ENCODE measurements at places on chromosomes 2 and 18.

DNA sequence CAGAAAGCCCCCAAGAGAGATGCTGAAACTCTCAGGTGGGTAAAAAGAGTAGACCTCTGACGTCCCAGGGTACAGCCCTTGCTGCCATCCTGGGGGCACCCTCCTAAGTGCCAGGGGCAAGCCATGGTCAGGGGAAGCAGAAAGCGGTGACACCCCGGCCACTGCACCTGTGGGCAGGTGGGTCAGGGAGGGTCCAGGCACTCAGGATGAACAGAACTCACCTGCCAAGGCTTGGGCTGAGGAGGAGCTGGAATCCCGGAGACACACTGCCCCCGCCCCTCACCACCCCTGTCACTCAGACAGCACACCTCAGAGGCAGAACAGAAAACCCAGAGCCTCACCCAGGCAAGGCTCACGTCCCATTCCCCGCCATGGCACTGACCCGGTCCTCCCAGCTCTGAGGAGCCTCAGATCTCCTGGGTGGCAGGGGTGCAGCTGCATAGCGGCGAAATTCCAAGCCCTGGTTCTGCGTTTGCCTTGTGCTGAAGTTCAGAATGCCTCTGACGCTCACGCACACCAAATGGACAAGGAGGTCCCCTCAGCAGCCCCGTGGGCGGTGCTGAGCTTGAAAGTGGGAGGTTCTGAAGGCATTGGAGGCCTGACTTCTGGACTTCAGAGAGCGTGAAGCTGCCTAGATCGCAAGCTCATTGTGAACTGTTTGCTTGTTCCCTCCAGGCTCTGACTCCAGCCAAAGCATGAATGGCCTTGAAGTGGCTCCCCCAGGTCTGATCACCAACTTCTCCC lies 4.3 kb downstream of the GPR17 start:
- no peak for DNase-seq

- DNase-seq: peak; percentile 71
Measured at GRCh38 chr2:7133521-7133920, 216.3 kb downstream of the RNF144A start.

- no peak for DNase-seq
Measured at GRCh38 chr18:6589923-6590322, 139.6 kb upstream of the ARHGAP28 start.

DNA sequence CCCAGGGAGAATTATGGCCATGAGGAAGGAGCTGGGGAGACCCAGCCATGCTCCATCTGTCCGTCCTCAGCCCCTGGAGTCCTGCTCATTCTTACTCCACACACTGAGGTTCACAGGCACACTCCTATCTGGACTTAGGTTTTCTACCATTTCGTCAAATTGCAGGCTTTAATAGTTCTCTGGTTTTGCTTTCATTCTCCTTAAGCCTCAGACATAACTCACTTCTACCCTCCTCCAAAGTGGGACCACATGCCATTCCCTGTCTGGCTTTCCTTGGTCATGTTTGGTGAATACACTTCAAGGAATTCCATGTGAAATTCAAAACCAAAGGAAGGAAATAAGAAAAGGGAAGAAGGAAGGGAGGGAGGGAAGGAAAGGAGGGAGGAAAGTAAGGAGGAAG lies 115.7 kb downstream of the CMPK2 start:
- DNase-seq: peak; percentile 27

GRCh38 chr2:3612639-3613523 lies 18.0 kb downstream of the COLEC11 start:
- DNase-seq: no peak

DNA sequence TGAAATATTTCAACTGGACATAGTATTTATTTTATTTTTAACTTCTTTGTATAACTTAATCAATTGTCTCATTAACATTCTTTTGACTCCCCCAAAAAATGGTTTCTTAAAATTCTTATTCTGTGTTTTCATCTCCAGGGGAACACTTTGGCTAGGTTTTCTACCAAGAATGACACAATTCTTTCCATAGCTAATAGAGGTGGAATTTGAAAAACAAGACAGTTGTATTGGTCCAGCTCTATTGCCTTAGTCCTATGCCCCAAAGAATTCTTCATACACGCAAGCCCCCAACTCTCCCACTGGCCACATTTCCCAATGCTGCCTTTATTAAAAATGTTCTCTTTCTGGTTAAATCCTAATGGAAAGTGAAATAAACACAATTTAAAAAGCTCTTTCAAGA lies 104.7 kb upstream of the PKDCC start:
- DNase-seq: no peak

- no peak for DNase-seq
Measured at GRCh38 chr2:989781-990467, 39.3 kb downstream of the SNTG2 start.

- DNase-seq: no peak
Measured at GRCh38 chr18:74152857-74153256, 4.5 kb downstream of the TIMM21 start.

DNA sequence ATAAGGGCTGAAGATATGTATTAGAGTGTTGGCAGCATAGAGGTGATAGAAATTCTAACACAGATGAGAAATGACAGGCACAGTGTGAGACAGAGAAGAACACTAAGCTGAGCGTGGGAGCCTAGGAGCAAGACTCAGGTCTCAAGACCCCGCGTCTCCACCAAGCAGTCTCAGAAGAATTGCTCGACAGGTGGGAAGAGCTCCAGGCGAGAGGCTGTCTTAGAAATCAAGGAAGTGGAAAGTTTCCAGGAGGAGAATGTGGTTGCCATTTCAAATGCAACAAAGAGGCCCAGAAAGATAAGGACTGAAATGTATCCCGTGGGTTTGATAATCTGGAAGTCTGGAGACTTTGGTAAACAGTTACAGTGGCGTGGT lies 31.5 kb upstream of the CAB39 start:
- no peak for DNase-seq

GRCh38 chr2:182941121-182941722 lies 74.8 kb upstream of the FRZB start:
- DNase-seq: no peak

- DNase-seq: no peak
Measured at GRCh38 chr2:233025706-233026105, 6.8 kb upstream of the NEU2 start.

- DNase-seq: no peak
Measured at GRCh38 chr2:154526234-154526633, 172.3 kb upstream of the KCNJ3 start.

DNA sequence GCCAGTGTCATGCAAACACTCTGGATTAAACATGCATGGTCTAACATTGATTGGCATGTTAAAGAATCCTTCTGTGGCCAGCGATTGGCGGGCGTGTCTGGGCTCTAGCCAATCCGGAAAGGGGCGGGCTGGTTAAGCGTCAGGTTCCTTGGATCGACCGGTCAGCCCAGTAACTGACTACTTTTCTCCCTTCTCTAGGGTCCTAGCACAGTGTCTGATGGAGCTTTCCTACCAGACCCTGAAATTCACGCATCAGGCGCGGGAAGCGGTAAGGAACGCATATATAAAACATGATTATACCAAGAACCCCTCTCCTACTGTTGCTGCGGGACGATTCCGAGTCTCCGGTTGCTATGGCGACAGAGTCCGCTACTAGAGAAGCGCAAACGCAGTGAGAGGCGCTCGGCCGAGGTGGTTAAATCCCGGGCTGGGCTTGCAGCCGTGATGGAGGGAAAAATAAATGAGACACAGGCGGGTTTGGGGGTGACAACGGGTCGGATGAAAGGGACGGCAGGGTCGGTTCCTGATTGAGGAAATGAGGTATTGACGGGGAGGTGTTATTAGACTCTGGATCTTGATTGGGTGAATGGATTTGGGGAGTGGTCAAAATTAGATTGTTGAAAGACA lies 29.4 kb downstream of the KATNAL2 start:
- peak; percentile 84 for DNase-seq

DNA sequence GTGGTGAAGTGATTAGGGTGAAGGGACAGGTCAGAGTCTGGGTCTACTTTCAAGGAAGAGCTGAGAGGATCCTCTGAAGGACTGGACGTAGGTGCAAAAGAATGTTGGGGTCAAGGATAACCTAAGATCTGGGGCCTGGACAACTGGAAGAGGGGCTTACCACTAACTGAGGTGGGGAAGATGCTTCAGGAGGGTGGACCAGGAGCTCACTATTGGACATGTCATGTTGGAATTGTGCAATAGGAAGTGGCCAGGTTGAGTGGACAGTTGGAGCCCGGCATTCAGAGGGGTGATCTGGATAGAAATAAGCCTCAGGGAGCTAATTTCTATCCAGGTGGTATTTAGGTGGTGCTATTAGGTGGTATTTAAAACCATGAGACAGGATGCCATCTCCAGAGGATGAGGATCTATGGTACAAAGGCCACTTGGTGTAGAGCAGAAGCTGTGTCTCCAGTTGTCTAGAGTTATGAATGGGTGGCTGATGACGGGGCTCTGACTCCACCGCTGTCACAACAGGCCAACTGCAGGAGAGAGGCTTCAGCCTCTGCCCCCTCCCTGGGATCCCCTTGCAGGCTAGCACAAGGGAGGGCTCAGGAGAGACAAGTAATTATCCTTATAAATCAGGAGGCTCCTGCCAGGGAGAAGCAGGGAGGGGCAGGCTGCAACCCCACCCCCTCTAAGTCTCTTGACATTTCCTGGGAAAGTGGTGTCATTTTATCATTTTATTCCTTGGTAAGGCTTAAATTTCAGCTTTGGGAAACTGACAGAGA lies 158.0 kb downstream of the SMAD7 start:
- no peak for DNase-seq

DNA sequence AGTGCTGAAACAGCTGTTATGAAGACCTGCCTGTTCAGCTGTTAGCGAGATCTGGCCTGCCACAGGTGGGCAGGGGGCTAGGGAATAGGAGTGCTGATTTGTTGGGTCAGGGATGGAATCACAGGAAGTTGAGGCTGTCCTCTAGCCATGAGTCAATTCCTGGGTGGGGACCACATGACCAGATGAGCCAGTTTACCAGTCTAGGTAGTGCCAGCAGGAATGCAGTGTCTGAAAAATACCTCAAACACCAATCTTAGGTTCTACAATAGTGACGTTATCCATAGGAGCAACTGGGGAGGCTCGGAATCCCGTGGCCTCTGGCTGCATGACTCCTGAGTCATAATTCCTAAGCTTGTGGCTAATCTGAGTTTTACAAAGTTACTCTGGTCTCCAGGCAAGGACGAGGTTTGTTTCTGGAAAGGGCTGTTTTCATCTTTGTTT lies 44.9 kb downstream of the DYSF start:
- DNase-seq: peak; percentile 95

- no peak for DNase-seq
Measured at GRCh38 chr2:70842401-70842800, 6.8 kb upstream of the CD207 start.

GRCh38 chr2:161223139-161223732 lies 63.0 kb downstream of the TANK start:
- DNase-seq: peak; percentile 51

GRCh38 chr18:68429841-68430240 lies 285.1 kb downstream of the TMX3 start:
- DNase-seq: peak; percentile 74

DNA sequence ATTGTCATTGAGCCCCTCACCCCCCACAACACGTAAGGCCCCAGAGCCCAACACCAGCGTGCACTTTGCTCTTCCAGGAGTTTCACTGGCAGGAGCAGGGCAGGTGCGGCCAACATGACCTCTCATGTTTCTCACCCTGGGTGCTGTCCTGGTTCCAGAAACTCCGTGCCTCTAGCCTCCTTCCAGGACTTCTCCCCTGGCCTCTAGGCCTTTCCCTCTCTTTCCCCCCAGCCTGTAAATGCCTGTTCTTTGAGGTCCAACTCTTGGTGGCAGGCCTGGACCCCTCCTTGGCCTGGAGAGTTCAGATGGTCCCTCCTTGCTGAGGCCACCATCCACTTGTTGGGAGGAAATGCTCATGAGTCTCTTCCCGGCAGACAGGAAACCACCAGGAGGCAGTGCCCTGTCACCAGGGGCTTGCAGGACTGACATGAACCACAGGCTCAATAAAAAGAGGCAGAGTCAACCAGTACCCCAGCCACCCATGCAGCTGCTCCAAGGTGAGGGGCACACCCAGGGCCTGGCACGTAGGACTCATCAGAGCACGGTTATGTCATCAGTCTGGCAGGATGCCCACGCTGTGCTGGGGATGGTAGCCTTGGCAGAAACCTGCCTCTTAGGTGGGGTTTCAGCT lies 1.5 kb downstream of the MALL start:
- no peak for DNase-seq

- DNase-seq: no peak
Measured at GRCh38 chr2:70615222-70615621, 61.6 kb upstream of the TGFA start.

GRCh38 chr2:202510911-202511310 lies 123.9 kb upstream of the FAM117B start:
- no peak for DNase-seq

- peak; percentile 38 for DNase-seq
Measured at GRCh38 chr2:18883616-18884456, 294.5 kb upstream of the NT5C1B start.

GRCh38 chr18:9834551-9834950 lies 51.2 kb upstream of the TXNDC2 start:
- no peak for DNase-seq

DNA sequence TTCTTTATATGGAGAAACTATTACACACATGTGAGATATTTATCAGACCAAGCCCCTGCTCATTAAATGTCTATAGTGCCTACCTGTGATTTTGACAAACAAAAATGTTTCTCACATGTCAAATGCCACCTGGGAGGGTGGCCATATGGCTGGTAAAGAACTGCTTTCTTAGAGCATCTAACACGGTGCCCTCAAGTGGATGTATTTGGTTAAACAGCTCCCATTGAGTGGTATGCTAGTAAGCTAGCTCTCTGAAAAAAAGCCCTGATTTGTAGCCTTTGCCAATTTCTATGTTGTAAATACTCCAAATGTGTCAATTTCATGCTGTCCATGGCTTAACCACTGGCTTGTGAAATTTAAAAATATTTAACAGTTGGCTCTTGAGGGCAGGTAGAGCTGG lies 94.6 kb downstream of the PMAIP1 start:
- DNase-seq: no peak

DNA sequence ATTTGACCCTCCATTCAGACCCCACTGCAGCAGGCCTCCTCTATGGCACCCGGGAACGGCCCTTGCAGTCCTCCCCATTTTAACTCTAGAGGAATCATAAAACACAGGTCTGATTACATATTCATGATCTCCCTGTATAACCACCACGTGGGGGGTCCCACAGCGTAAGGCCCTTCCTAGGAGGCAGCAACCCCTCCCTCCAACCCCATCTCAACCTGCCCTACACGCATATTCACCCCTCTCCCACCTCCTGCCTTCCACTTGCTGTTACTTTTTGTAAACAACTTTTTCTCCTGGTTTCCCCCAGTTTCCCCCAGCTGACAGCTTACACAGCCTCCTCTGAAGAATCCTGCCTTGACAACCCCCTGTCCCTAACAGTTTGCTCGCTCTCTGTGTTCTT lies 85.1 kb upstream of the FOXI3 start:
- DNase-seq: no peak

DNA sequence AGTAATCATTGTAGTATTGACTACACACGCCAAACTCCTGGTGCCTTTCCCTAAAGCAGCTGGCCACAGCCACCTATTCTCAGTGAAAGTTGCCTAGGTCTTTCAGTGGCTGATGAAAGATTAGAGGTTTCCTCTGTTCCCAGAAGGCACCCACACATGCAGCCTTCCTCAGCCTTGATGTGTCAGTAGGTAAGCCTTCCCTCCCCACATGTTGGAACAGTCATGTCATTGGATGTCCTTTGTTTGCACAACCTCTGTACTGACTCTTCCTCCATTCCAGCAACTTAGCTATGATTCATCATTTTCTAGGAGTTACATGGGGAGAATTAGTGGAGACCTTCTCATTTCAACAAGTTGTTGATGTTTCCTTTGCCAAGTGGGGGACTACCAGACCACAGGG lies 630.8 kb upstream of the SLC39A10 start:
- peak; percentile 61 for DNase-seq

GRCh38 chr2:134429886-134430285 lies 176.0 kb downstream of the MGAT5 start:
- DNase-seq: no peak

GRCh38 chr2:171847627-171848026 lies 46.4 kb downstream of the SLC25A12 start:
- no peak for DNase-seq

Measured in fibroblast of skin of back (primary cell).